ENCODE measurements at places on chromosomes 2 and 18. TPM values are rescaled to one million over a fixed set of nuclear protein-coding genes. Genes with fewer than 3 reads are reported as not detected.

Gene TRIB2
- total RNA-seq = 141 TPM

Gene DNAJC5G
- 0.12 TPM for total RNA-seq

Gene CAPN13
- 2.0 TPM for total RNA-seq

Gene EGR4
- not detected for total RNA-seq

Gene ABHD3
- 19.7 TPM for total RNA-seq

Gene KCNJ3
- 6.1 TPM for total RNA-seq

Gene CDH19
- total RNA-seq = 0.47 TPM

Gene SERPINB2
- total RNA-seq = 0.99 TPM
